AG09319 (cell line): ENCODE measurements at places on chromosomes 5 and 9.

DNA sequence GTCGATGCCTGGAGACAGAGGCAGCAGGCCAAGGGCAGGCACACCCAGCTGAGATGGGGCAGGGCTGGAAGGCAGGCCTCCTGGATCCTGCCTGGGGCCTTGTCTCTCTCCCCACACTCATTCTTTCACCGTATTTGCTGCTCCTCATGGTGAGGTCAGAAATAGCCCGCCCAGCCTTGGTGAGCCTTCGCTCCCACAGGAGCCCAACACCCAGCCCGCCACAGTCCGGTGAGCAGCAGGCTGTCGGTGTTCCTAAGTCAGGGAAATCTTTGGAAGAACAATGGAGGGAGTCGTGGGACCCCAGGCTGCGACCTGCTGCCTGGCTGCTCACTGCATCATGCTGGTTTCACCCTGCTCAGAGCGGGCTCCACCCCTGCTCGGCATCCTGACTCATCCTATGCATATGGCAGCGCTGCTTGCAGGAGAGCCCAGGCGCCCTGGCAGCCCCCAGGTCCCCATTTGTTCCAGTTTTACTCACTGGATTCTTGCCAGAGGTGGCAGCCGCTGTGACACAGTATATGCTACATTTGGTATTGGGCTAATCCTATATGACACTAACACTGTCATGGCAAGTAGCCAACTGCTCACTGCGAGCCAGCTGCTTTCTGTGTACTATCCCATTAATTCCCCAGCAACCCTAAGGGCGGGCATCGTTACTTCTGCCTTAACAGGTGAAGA lies 53.2 kb upstream of the NCS1 start:
- no peak for DNase-seq

- peak; percentile 23 for DNase-seq
These were observed 5.5 kb upstream of the AQP3 start for GRCh38 chr9:33452828-33453271.

GRCh38 chr9:38195737-38196161 lies 126.7 kb upstream of the SHB start:
- DNase-seq, result no peak

- DNase-seq, result no peak
These were observed 14.5 kb upstream of the TAL2 start for GRCh38 chr9:105647595-105648349.

GRCh38 chr9:69149321-69149807 lies 24.7 kb upstream of the TJP2 start:
- peak; percentile 20 for DNase-seq

DNA sequence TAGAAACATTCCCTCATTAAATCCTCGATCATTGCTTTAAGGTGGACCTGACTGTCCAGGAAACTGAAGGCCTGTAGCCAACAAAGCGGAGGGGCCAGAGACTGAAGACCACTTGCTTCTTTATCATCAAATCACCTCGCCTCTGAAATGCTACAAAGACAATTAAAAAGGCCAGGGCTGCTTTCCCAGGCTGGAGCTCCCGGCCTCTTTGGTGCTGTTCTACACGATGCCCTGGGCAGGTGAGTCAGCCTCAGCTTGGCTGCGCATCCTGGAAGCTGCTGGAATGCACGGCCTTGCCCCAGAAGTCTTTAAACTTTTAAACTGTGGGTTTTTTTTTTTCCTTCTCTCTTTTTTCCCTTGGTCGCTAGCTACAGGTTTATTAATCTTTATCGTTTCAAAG lies 46.5 kb downstream of the SH3PXD2B start:
- DNase-seq, result no peak

- no peak for DNase-seq
These were observed 28.1 kb downstream of the ACSL6 start for GRCh38 chr5:131983244-131983771.

DNA sequence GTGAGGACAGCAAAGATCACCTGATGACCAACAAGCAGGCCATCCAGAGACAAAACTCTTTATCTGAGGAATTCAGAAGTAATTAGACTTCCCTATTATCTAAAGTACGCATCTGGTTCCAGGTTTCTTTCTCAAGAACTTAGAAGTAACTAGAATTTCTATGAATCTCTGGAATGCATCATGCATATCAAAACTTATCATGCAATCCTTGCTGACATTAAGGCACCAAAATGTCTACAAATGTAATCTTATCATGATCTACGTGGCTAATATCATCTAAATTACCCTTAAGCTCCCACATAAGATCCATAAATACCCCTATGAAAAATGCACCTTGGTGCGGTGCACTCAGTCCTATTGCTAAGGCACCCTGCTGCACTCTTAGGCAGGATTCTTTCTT lies 488.1 kb upstream of the TLE4 start:
- no peak for DNase-seq

DNA sequence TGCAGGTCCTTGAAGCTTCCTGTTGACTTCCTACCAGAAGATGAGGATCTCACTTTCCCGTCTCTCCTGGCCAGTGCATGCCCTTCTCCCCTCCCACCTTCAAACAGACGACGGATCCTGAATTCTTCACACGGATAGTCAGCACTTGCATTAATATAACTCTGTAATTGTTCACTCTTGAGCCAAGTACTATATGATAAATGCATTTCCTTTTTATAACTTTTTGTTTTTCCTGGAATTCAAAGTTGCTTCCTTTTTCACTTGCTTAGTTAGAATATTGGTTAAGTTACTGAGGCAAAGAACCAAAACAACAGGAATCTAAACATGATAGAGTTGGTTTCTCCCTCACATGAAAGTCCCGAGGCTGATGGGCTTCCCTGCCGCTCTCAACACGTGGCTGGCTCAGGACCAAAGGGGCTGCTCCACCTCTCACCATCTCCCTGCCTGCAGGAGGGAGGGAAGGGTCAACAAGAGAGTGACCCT lies 20.2 kb upstream of the EGFL7 start:
- DNase-seq, result no peak

DNA sequence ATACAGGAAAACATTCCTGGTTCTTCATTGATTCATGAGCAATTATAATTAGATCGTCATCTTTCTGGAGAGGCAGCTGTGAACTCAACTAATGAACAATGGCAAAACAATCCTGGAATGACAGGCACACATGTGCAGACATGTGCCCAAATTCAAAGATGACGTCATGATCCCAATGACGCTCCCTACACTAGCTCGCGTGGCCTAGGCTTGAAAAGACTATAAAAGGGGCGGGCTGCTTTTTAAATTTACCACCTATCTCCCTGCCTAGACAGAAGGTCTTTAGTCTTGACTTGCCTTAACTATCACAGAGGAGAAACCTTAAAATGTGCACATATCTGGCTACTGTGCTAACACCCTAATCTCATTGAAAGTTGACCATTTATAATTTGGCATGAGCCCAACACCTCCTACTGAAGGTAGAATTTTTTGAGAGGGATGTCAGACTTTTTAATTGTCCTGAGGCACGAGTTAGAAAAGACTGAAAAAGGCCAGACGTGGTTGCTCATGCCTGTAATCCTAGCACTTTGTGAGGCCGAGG lies 88.2 kb downstream of the PRRT1B start:
- no peak for DNase-seq

GRCh38 chr5:111997711-111998110 lies 240.7 kb upstream of the NREP start:
- DNase-seq, result peak; percentile 98

DNA sequence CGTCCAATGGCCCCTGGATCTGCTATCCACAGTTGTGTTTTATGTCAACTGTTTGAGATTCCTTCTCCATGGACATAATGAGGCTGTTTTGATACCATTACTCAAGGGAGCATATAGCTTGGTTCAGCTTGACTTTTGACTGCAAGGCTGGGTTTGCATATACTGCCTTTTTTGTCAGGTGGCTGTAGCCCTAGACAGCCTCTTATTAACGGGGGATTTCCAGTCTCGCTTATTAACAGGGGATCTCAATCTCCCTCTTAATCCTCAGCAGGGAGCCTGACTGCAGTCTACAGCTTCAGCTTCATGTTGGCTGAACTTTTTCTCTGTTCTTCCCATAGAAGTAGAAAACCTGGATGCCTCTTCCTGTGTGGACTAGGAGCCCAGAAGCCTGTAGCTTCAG lies 73.7 kb upstream of the TNC start:
- DNase-seq, result no peak

- no peak for DNase-seq
These were observed 3.9 kb downstream of the C9orf72 start for GRCh38 chr9:27569406-27569805.
